ENCODE measurements at places on chromosomes 4 and X. TPM values are rescaled to one million over a fixed set of nuclear protein-coding genes. Genes with fewer than 3 reads are reported as not detected.

The PRDM5 gene
- 40.5 TPM for total RNA-seq

The DRP2 gene
- 3.4 TPM for total RNA-seq

The ADH1B gene
- total RNA-seq = not detected

The NOX1 gene
- not detected for total RNA-seq

The ZRSR2 gene
- 7.3 TPM for total RNA-seq

The RAI2 gene
- not detected for total RNA-seq

The MAP3K15 gene
- total RNA-seq = 0.38 TPM

The TMEM185A gene
- 19.1 TPM for total RNA-seq

DNA sequence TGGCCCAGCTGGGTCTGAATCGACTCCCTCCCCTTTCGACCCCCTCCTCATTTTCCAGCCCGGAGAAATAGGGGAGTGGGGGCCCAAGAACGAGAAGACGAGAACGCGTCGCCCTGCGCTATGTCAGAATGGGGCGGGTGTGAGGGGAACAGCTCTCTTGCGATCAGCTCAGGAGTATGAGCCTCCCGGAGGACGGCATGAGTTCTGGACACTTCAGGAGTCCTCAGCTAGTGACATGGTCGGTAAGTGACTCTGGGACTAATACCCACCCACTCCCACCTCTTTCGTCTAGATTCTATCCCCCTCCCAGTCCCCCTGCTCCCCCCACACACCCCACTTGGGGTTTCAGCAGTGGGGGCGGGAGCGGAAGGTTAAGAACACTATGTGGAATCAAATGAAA, 944 bp downstream of the KLF8 start:
- H3K4me3 ChIP-seq = no peak overlapping the region
- no peaks in the 10 kb centered on the region for H3K4me1 ChIP-seq
- no peaks in the 10 kb centered on the region for H3K36me3 ChIP-seq
- no peak overlapping the region for H3K27ac ChIP-seq
- no peaks in the 10 kb centered on the region for H3K27me3 ChIP-seq
- no peak for DNase-seq

DNA sequence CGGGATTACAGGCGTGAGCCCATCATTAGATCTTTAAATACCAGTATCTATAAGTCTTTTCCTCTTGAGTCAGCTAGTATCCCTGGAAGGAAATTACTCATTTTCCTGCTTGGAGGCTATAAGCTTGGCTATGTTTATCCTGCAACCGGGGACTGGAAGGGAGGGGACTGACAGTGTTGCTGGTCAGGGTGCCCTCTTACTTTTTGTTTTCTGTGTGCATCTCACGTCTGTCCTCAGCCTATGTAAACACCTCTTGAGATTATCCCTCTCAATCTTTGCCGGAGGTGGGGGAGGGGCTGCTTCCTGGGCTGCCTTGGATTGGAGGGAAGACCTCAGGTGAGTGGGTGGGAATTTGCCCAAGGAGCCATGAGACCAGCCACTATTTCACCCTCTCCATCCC, 37.0 kb downstream of the HTT start:
- H3K4me3 ChIP-seq = no peak overlapping the region
- H3K4me1 ChIP-seq = no peaks in the 10 kb centered on the region
- no peak overlapping the region for H3K27ac ChIP-seq
- H3K36me3 ChIP-seq = peaks cover 69% of the 10 kb centered on the region
- no peaks in the 10 kb centered on the region for H3K27me3 ChIP-seq
- DNase-seq = no peak

GRCh38 chr4:2891294-2891693, 47.6 kb downstream of the ADD1 start:
- no peak overlapping the region for H3K4me3 ChIP-seq
- H3K27me3 ChIP-seq = no peaks in the 10 kb centered on the region
- H3K27ac ChIP-seq = no peak overlapping the region

DNA sequence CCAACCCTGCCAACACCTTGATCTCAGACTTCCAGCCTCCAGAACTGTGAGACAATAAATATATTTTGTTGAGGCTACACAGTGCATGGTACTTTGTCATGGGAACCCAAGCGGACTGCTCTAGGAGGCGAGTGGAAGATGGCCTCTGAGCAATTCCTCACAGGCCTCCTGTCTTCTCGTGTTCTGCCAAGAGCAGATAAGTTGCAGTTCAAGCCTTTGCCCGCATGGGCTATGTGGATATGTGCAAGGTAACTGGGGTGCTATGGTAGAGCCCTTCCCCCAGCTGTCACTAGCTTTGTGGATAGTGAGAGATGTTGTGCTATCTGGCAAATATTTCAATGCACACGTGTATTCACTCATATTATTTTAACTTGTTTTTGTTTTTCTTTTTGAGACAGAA, 156.0 kb upstream of the BCOR start:
- no peak overlapping the region for H3K27ac ChIP-seq
- no peak overlapping the region for H3K4me3 ChIP-seq
- H3K27me3 ChIP-seq = no peaks in the 10 kb centered on the region
- H3K36me3 ChIP-seq = no peaks in the 10 kb centered on the region

- H3K4me1 ChIP-seq = no peaks in the 10 kb centered on the region
- no peaks in the 10 kb centered on the region for H3K27me3 ChIP-seq
- DNase-seq = no peak
Observed at GRCh38 chrX:69028006-69028760, 137.1 kb downstream of the PJA1 start.

- no peaks in the 10 kb centered on the region for H3K36me3 ChIP-seq
- no peak for DNase-seq
- no peak overlapping the region for H3K4me3 ChIP-seq
Observed at GRCh38 chr4:22170353-22170752, 221.8 kb upstream of the KCNIP4 start.

GRCh38 chr4:85556283-85556682, 81.3 kb downstream of the ARHGAP24 start:
- H3K27me3 ChIP-seq = no peaks in the 10 kb centered on the region
- H3K4me1 ChIP-seq = no peaks in the 10 kb centered on the region
- no peak overlapping the region for H3K27ac ChIP-seq
- H3K36me3 ChIP-seq = no peaks in the 10 kb centered on the region
- no peak overlapping the region for H3K4me3 ChIP-seq
- no peak for DNase-seq

DNA sequence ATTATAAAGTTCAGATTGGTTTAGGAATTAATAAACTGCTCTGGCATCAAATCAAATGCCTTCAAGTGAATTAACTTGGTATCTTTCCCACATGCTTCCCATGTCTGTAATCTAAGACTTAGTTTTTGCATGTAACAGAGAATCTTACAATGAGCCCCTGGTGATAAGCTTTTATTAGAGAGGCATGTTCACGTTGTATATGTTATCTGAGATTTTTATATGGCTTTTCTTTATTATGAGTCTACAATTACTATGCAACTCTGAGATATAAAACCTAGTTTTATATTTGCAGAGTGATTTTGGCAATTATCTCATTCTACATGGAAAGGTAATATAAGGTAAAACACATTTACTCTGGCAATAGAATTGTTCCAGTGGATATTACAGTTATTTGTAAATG, 1578.4 kb upstream of the IGFBP7 start:
- H3K27ac ChIP-seq = no peak overlapping the region
- H3K4me3 ChIP-seq = no peak overlapping the region
- no peaks in the 10 kb centered on the region for H3K27me3 ChIP-seq
- DNase-seq = no peak

DNA sequence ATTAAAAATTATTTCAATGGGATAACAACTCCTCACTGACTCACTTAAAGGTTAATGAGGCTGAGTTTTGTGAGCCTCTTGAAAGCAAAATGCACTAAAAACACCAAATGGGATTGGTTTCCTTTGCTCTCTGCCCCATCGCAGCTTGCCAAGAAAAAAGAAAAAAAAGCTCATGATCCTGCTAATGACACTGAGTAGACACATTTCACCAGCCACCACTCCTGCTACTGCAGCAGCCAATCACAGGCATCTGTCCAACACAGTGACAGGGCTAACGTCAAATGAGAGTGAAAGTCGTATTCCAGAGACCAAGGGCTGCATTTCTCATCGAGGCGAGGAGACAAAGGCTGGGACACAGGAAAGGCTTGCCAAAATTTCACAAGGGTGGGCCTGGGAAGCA, 5.2 kb downstream of the APBB2 start:
- H3K27me3 ChIP-seq = no peaks in the 10 kb centered on the region
- H3K27ac ChIP-seq = no peak overlapping the region
- no peak overlapping the region for H3K4me3 ChIP-seq
- peaks cover 33% of the 10 kb centered on the region for H3K4me1 ChIP-seq

GRCh38 chrX:37926700-37927099, 79.3 kb upstream of the DYNLT3 start:
- no peaks in the 10 kb centered on the region for H3K4me1 ChIP-seq
- DNase-seq = peak; percentile 46
- no peaks in the 10 kb centered on the region for H3K36me3 ChIP-seq
- H3K27me3 ChIP-seq = no peaks in the 10 kb centered on the region

- H3K4me3 ChIP-seq = no peak overlapping the region
- H3K27ac ChIP-seq = no peak overlapping the region
- H3K27me3 ChIP-seq = no peaks in the 10 kb centered on the region
- no peak for DNase-seq
- H3K4me1 ChIP-seq = peaks cover 9% of the 10 kb centered on the region
- H3K36me3 ChIP-seq = no peaks in the 10 kb centered on the region
Observed at GRCh38 chr4:10160281-10160856, 43.8 kb upstream of the WDR1 start.

DNA sequence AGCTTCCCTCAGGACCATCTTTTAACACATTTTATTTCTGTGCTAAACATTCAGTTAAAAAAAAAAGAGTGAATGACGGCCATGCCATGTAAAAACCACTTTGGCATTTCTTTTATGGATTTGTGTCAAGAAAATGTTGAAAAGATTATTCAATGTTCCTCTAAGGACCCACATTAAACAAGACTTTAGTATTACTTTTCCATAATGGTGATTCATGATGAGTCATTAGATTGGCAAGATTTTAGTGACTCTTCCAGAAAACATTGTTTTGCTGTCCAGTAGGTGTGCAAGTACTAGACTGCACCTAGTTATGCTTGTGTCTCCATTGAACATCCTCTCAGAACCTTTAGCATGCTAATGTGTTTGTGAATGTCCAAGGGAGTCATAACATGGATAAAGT, 748.6 kb downstream of the STPG2 start:
- H3K4me3 ChIP-seq = no peak overlapping the region
- no peak overlapping the region for H3K27ac ChIP-seq

DNA sequence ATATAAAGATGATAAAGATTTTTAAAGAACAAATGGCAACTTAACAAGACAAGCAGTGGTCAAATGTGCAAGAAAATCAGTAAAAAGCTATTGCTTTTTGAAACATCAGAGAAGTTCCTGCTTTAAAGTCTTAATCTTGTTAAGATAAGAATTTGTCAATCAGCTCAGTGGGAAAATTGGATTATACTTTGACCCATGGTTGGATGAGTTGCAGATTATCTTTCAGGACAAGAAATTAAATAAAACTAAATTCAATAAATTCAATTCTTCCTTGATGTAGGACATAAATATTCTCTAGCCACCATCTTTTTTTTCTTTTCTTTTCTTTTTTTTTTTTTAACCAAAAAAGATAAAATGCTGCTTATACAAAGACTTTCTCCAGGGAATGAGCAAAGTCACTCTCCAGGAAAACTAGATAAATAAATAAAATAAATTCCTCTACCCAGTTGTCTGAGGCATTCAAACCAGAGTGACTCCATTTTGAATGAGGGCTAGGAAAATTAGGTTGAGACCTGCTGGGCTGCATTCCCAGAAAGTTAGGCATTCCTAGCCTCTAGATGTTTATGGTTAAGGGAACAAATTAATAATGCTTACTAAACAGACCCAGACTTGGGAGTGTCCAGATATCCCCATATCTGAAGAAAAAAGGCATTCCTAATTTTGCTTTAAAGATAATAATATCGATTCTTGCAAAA, 211.2 kb downstream of the SNCA start:
- H3K27ac ChIP-seq = no peak overlapping the region
- H3K4me1 ChIP-seq = no peaks in the 10 kb centered on the region
- no peaks in the 10 kb centered on the region for H3K27me3 ChIP-seq

- no peaks in the 10 kb centered on the region for H3K27me3 ChIP-seq
- DNase-seq = no peak
- H3K36me3 ChIP-seq = no peaks in the 10 kb centered on the region
Observed at GRCh38 chr4:174734181-174734580, 94.9 kb downstream of the GLRA3 start.

DNA sequence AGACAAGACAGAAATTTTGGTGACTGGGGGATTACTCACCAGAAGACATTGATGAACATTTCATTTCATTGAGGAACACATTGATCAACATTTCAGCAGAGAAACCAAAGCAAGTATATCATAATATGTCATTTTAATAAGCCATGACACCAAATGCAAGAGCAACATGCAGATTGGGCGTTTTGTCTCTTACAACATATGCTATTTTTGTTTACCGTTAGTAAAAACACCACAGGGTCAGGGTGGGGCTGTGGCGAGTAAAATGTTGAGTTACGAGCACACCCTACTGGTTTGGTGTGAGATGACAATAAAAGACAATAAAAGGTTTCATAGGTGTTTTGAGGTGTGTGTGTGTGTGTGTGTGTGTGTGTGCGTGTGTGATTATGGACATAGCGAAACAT, 294.5 kb downstream of the PDGFC start:
- H3K4me1 ChIP-seq = peaks cover 12% of the 10 kb centered on the region
- DNase-seq = peak; percentile 21

DNA sequence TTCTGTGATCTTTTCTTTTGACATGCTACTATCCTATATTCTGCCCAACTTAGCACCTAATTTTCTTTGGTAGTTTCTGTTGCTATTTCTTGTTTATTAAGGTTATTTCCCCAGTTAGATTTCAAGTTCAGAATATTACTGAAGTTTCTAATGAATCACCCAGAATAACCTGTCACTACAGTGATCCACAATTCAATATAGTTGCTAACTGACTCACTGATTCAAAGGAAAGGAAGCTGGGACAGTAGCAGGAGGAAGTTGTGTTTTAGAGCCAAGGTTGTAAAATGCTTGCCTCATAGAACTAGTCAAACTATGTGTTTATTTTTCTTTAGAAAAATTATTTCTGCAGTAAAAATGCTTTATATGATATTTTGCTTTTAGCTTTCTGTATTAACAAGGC, 37.4 kb downstream of the PAK3 start:
- H3K4me3 ChIP-seq = no peak overlapping the region
- DNase-seq = no peak
- H3K4me1 ChIP-seq = peaks cover 15% of the 10 kb centered on the region
- no peak overlapping the region for H3K27ac ChIP-seq
- H3K36me3 ChIP-seq = no peaks in the 10 kb centered on the region

- H3K27ac ChIP-seq = no peak overlapping the region
- no peaks in the 10 kb centered on the region for H3K36me3 ChIP-seq
- no peak for DNase-seq
- no peaks in the 10 kb centered on the region for H3K4me1 ChIP-seq
Observed at GRCh38 chrX:153612413-153612812, 13.5 kb upstream of the CCNQ start.

- DNase-seq = no peak
- no peaks in the 10 kb centered on the region for H3K36me3 ChIP-seq
- H3K4me1 ChIP-seq = peaks cover 4% of the 10 kb centered on the region
- H3K27me3 ChIP-seq = no peaks in the 10 kb centered on the region
Observed at GRCh38 chrX:65537229-65537628, 2.6 kb upstream of the LAS1L start.

GRCh38 chrX:6821730-6822129, 286.8 kb upstream of the VCX3A start:
- no peaks in the 10 kb centered on the region for H3K27me3 ChIP-seq
- H3K4me1 ChIP-seq = no peaks in the 10 kb centered on the region
- no peak overlapping the region for H3K4me3 ChIP-seq
- no peak for DNase-seq

Measured in SJCRH30 (cell line).